Activated T-cell treated with anti-CD3 and anti-CD28 coated beads, Interleukin-2, amount 50 U/mL, for 72 hours (primary cell): ENCODE measurements at places on chromosomes 16 and 17. TPM values are rescaled to one million over a fixed set of nuclear protein-coding genes. Genes with fewer than 3 reads are reported as not detected.
A peak's percentile ranks its signal among the peaks of the same experiment; 100 is the strongest.

- H3K4me3 ChIP-seq, result peak overlapping the region; percentile 43
- H3K36me3 ChIP-seq, result no peaks in the 10 kb centered on the region
- no peak overlapping the region for H3K27ac ChIP-seq
- peaks cover 37% of the 10 kb centered on the region for H3K27me3 ChIP-seq
- DNase-seq, result no peak
- H3K4me1 ChIP-seq, result peaks cover 26% of the 10 kb centered on the region
Measured at GRCh38 chr17:38657824-38658740, 16.7 kb downstream of the EPOP start.

GRCh38 chr17:63740464-63741142 is 996 bp downstream of the STRADA start:
- DNase-seq, result no peak
- peaks cover 21% of the 10 kb centered on the region for H3K4me1 ChIP-seq
- peaks cover 2% of the 10 kb centered on the region for H3K36me3 ChIP-seq

GRCh38 chr17:9006175-9006767 is 15.0 kb upstream of the NTN1 start:
- peaks cover 7% of the 10 kb centered on the region for H3K4me1 ChIP-seq
- H3K36me3 ChIP-seq, result no peaks in the 10 kb centered on the region
- H3K27ac ChIP-seq, result no peak overlapping the region
- no peak overlapping the region for H3K4me3 ChIP-seq
- H3K27me3 ChIP-seq, result peaks cover 79% of the 10 kb centered on the region

DNA sequence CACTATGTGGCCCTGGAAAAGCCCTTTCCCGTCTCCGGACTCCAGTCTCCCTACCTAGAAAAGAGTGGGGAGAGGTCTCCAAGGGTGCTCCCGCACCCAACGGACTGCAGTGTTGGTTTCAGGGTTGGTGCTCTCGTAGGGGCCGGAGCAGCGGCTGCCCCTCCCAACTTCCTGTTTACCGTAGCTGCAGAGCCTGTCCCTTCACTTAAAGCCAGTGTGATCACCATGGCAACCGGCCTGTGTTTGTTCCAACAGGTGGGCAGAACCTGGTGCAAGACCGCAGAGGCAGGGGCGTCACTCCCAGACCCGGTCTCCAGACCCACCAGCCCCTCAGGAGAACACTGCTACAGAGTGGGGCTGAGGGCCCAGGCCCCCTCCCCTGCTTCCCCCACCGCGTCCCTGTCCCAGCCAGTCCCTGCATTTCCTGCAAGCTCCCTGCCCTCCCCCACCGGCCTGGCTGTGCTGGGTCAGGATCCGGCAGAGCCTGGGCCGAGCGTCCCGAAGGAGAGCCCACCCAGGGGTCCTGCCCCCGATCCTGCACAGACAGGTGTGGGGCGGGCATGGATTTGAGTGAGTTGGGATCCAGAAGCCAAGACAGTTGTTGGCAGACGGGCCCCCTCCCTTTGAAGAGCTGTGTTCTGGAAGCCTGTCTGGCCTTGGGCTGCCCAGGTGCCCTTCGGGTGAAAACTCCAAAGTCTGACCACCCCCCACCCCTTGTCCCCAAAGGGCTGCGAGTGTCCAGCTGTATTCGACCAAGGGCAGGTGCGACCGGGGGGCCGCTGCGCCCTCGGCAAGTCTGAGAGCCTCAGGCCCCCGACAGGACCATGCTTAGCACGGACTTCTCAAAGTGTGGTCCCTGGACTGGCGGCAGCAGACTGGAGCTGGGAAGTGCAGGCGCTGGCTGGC is 1.5 kb upstream of the BAIAP3 start:
- H3K4me3 ChIP-seq, result peak overlapping the region; percentile 78
- peak overlapping the region; percentile 38 for H3K27ac ChIP-seq
- peaks cover 22% of the 10 kb centered on the region for H3K4me1 ChIP-seq
- H3K27me3 ChIP-seq, result peaks cover 36% of the 10 kb centered on the region
- DNase-seq, result no peak
- no peaks in the 10 kb centered on the region for H3K36me3 ChIP-seq

GRCh38 chr17:6460531-6461161 is 16.4 kb downstream of the PIMREG start:
- peaks cover 3% of the 10 kb centered on the region for H3K27me3 ChIP-seq
- H3K4me1 ChIP-seq, result peaks cover 25% of the 10 kb centered on the region
- DNase-seq, result no peak
- no peak overlapping the region for H3K27ac ChIP-seq

DNA sequence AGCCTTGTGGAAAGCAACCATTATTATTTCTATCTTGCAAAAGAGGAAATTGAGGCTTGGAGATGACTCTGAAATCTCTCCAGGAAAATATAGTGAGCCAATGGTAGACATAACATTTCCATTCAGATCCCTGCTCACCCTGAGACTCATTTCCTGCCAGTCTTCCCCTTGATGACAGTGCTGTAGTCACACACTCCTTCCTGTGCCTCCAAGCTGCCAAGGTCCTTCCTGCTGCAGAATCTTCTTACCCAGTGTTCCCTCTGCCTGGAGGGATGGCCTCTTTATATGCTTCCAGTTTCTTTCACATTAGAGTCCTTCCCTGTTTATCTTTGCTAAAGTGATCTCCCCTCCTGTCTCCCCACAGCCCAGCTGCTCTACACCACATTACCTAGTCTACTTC is 648.1 kb downstream of the TOX3 start:
- no peaks in the 10 kb centered on the region for H3K4me1 ChIP-seq
- no peak for DNase-seq
- no peaks in the 10 kb centered on the region for H3K36me3 ChIP-seq
- H3K4me3 ChIP-seq, result no peak overlapping the region

- no peak overlapping the region for H3K4me3 ChIP-seq
- no peaks in the 10 kb centered on the region for H3K27me3 ChIP-seq
- no peak for DNase-seq
- H3K27ac ChIP-seq, result peak overlapping the region; percentile 50
- H3K36me3 ChIP-seq, result no peaks in the 10 kb centered on the region
- peaks cover 23% of the 10 kb centered on the region for H3K4me1 ChIP-seq
Measured at GRCh38 chr17:78147315-78147998, 1.3 kb downstream of the C17orf99 start.

GRCh38 chr17:29844339-29845048 is 85.5 kb downstream of the SSH2 start:
- no peak for DNase-seq
- no peaks in the 10 kb centered on the region for H3K36me3 ChIP-seq
- peak overlapping the region; percentile 28 for H3K27ac ChIP-seq

GRCh38 chr17:20896153-20896649 is 146.6 kb downstream of the USP22 start:
- H3K27ac ChIP-seq, result no peak overlapping the region
- peaks cover 7% of the 10 kb centered on the region for H3K4me1 ChIP-seq
- H3K4me3 ChIP-seq, result peak overlapping the region; percentile 71
- H3K27me3 ChIP-seq, result peaks cover 7% of the 10 kb centered on the region
- no peaks in the 10 kb centered on the region for H3K36me3 ChIP-seq
- DNase-seq, result peak; percentile 2

DNA sequence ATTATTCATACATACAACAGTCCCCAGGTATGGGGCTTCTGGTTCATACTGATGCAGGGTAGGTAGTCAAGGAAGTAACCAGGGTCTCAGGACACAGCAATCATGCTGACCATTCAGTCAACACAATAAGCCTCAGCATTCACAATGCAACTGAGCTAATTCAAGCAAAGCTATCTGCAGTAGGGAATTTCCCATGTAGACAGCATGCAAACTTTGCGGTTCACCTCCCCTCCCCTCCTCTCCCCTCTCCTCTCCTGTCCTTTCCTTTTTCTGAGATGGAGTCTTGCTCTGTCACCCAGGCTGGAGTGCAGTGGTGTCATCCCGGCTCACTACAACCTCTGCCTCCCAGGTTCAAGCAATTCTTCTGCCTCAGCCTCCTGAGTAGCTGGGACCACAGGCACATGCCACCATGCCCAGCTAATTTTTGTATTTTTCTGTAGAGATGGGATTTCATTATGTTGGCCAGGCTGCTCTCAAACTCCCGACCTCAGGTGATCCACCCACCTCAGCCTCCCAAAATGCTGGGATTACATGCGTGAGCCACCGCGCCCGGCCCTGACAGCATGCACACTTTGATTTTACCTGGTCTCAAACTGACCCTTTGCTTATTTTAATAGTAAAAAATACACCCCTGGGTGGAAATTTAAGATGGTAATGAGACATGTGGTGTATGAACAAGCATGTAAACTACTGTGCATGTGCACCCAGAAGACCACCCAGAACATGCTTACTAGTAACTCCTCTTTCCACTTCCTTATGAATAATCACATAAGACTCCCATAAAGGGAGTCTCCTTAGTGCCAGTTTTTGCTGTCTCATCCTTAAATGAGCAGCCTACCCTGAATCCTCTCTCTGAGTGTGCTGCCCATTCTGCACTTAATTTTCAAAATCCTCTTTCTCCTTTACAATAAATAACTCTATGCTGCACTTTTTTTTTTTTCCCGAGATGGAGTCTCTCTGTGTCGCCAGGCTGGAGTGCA is 9.3 kb upstream of the RNF135 start:
- no peak for DNase-seq
- H3K4me3 ChIP-seq, result no peak overlapping the region
- H3K27me3 ChIP-seq, result peaks cover 18% of the 10 kb centered on the region
- peak overlapping the region; percentile 22 for H3K27ac ChIP-seq
- H3K4me1 ChIP-seq, result peaks cover 11% of the 10 kb centered on the region

- no peaks in the 10 kb centered on the region for H3K27me3 ChIP-seq
- no peak overlapping the region for H3K27ac ChIP-seq
- peaks cover 13% of the 10 kb centered on the region for H3K4me1 ChIP-seq
Measured at GRCh38 chr16:67862623-67863583, 9.9 kb upstream of the EDC4 start.

- H3K27me3 ChIP-seq, result peaks cover 88% of the 10 kb centered on the region
- H3K36me3 ChIP-seq, result no peaks in the 10 kb centered on the region
- H3K4me1 ChIP-seq, result peaks cover 15% of the 10 kb centered on the region
- no peak overlapping the region for H3K4me3 ChIP-seq
- H3K27ac ChIP-seq, result no peak overlapping the region
Measured at GRCh38 chr17:48754500-48755261, 26.1 kb upstream of the HOXB13 start.

GRCh38 chr17:79109584-79109983 is 35.0 kb downstream of the ENGASE start:
- no peaks in the 10 kb centered on the region for H3K4me1 ChIP-seq
- no peaks in the 10 kb centered on the region for H3K36me3 ChIP-seq
- no peak overlapping the region for H3K4me3 ChIP-seq
- no peak overlapping the region for H3K27ac ChIP-seq
- H3K27me3 ChIP-seq, result no peaks in the 10 kb centered on the region
- no peak for DNase-seq

DNA sequence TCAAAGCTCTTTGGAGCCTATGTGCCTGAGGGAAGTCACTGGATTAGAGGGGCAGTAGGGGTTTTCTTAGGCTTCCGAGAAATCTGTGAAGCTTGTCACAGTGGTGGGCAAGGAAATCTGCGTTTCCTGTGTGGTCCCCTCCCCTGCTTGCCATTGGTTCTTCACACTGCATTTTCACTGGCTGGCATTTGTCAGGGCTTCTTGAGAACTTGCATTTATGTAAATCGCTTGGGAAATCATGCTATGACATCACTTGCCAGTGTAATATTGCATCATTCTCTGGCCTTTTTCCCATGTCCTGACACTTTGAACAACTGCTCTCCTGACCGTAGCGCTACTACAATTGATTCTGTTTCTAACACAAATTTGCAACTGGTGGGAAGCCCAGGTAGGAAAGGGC is 1.8 kb downstream of the CACNG3 start:
- H3K27ac ChIP-seq, result no peak overlapping the region
- no peak overlapping the region for H3K4me3 ChIP-seq
- no peaks in the 10 kb centered on the region for H3K36me3 ChIP-seq
- peaks cover 63% of the 10 kb centered on the region for H3K27me3 ChIP-seq
- no peak for DNase-seq
- H3K4me1 ChIP-seq, result peaks cover 8% of the 10 kb centered on the region

DNA sequence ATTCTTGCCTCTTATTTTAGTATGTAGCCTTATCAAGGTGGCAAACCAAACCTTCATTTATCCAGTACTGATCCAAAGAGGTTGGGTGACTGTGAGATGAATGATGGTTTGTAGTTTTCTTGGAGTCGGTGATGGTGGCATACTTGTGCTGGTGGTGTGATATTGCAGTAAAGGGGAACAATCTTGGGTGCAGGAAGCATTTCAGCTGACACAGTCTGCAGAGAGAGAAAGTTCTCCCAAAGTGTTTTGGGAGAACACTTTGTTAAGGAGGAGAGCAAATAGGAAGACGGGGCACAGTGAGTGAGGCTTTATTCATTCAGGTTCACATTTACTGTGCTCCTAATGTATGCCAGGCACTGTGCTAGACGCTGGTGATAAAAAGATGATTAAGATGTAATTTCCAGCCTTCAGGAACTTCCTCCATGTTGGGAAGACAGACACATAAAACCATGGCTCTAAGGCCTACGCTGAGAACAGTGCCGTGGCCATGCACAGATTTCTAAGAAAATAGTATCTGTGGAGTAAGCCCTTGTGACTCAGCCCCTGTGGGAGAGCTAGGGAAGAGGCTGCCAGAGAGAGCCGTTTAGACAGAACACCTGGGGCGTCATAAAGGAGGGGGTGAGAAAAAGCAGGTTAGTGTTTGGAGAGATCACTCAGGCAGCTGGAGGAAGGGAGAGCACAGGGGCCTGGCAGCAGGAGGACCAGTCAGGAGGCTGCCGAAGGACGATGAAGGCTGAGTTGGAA is 13.8 kb downstream of the HEATR3 start:
- peaks cover 20% of the 10 kb centered on the region for H3K4me1 ChIP-seq
- H3K4me3 ChIP-seq, result no peak overlapping the region
- no peak for DNase-seq
- H3K27ac ChIP-seq, result no peak overlapping the region
- no peaks in the 10 kb centered on the region for H3K27me3 ChIP-seq

DNA sequence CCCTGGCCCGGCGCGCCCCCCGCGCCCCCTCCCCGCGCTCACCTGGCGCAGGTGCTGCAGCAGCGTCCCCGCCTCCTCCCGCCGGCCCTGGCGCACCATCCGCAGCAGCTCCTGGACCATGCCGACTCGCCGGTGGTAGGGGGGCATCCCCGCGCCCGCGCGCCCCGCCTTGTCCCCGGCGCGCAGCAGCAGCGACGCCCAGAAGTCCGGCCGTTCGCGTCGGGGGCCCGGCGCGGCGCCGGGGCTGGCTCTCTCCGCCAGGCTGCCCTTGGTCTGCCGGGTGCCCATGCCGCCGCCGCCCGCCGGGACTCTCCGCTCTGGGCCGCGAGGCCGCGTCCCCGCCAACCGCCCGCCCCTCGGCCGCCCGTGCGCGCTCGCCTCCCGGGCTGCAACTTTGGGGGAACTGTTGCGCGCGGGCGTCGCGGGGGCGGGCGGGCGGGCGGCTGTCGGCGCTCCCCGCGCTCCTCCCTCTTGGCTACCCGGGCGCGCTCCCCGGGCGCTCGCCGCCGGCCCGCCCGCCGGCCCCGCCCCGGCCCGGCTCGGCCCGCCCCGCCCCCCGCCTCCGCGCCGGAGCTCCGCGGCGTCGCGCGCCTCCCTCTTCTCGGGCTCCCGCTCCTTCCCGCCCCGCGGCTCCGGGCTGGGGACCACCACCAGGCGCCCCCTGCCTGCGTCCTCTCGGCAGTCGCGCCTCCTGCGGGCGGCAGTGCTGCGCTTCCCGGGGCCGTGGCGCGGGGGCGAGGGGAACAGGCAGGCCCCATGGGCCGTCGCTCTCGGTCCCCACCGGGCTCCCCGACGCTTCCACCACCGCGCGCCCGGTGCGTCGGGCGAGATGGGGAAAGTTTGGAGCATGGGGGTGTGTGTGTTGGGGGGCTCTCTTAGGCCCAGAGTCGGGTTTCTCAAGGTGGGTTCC is at the start of gene LRRC75A:
LRRC75A (minus strand) TSS at position 491 of the 910 bp plus-strand sequence; CDS start at position 288, 203 bp downstream.
- no peak within 1 kb of the TSS for H3K27ac ChIP-seq
- peaks cover 24% of the 10 kb centered on the region for H3K27me3 ChIP-seq
- H3K36me3 ChIP-seq, result no peaks in the 10 kb centered on the region
- DNase-seq, result peak; percentile 73
- peak within 1 kb of the TSS; percentile 73 for H3K4me3 ChIP-seq

The KRTAP3-2 gene
- total RNA-seq, result not detected

The SOCS1 gene
- 126 TPM for total RNA-seq

The SHISA6 gene
- total RNA-seq, result not detected

The ZMYND15 gene
- total RNA-seq, result 0.17 TPM

The CETP gene
- not detected for total RNA-seq

The CLN3 gene
- total RNA-seq, result 22.4 TPM

The HS3ST6 gene
- total RNA-seq, result not detected

The TP53TG3B gene
- total RNA-seq, result not detected

The PLK1 gene
- total RNA-seq, result 79.5 TPM

The KRTAP16-1 gene
- total RNA-seq, result not detected
